ENCODE measurements at places on chromosomes 5 and 9.
A peak's percentile ranks its signal among the peaks of the same experiment; 100 is the strongest.

- no peak for DNase-seq
Observed at GRCh38 chr5:102271759-102272158, 24.3 kb downstream of the SLCO4C1 start.

GRCh38 chr9:76812591-76812990 is 48.4 kb downstream of the PCA3 start:
- no peak for DNase-seq

DNA sequence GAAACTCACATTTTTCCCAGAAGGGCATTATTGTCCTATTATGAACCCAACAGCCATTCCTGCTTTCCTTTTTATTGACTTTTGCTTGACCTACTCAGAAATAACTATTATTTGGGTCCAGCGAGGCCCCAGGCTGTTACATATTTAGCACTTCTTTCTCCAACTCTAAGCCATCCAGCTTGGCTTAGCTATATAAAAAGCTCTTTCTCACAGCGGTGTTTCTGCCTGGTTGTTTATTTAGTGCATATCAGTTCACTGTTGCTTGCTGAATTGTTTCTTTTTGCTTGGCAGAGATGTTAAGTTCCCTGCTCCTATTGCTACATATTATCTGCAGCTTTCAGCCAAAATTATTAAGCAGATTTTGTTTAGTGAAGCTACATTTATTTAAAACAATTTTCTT is 1156.8 kb upstream of the SEMA6A start:
- DNase-seq: no peak

DNA sequence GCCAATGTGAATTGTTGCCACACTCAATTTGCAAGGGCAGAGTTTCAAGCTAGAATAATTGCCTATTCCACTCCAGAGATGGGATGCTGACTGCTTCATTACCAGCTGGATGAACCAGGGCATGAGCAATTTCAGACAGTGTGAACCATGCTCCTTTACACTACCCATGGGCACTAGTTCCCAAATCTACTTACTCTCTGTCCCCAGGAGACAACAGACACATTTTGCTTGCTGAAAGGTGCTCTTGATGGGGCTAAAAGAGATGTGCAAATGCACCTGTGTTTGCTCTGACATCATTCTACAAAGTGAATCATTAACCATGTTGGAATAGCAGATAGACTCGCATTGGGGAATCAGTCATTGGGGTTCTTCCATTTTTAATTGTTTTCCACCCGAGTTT is 522.3 kb upstream of the NUDT12 start:
- DNase-seq: no peak

- DNase-seq: no peak
Observed at GRCh38 chr5:123297866-123298265, 125.3 kb downstream of the CEP120 start.

GRCh38 chr9:81724242-81724889 is 35.0 kb upstream of the TLE1 start:
- DNase-seq: no peak

DNA sequence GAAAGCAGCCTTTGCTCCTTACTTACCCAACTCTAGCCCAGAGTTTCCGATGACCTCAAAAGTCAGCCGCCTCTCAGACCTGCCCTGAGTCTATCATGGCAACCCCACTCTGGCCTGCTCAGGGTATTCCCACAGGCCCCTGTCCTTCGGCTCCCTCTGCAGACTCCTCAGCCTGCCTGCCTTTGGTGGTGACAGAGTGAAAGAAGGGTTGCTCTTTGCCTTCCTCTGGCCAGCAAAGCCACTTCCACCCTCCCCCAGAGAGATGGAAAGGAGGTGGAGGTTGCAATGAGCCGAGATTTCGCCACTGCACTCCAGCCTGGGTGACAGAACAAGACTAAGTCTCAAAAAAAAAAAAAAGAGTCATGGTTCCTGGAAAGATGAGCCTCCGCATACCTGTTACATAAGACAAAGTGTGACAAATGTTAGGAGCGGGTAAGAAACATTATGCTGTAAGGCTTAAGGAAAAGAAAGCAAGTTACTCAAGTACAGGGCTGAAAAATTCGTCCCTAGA is 2.3 kb upstream of the SMIM33 start:
- DNase-seq: peak; percentile 77

DNA sequence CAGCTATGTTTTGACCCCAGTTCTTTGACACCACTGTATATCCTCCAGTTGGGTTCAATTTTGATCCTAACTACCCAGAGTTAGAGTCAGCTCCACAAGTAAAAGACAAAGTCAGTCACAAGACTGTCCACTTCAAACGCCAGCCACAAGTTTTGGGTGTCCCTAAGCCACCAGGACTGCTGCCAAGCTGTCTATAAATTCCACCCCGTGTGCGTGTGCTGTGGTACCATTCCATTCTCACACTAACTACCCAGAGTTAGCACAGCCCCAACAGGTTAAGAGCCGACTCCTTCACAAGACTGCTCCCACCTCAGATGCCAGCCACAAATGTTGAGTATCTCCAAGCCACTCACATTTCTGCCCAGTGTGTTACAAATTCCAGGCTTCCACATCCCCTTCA is 56.7 kb downstream of the APC start:
- DNase-seq: no peak

DNA sequence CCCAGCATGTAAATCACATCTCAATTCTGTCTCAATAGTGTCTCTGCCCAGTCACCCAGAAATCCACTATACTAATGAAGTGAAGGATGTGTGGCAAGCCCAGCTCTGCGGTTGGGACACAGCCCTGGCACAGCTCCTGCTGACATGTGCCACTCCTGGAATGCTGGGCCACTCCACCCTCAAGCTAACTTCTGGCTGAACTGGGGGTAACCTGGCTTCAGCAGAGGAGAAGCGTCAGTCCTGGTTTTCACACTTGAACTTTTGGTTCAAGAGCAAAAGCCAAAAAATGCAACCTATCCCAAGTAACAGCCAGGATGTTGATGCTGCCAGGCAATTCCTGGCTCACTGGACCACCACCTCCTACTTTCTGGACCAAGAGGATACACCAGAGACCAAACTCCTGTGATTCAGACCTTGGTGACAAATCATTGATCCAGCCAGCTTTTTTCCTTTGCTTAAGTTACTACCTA is 86.4 kb downstream of the ARRDC3 start:
- no peak for DNase-seq

GRCh38 chr9:113472199-113472598 is 8.7 kb downstream of the RGS3 start:
- no peak for DNase-seq

GRCh38 chr5:120769312-120769872 is 305.3 kb downstream of the PRR16 start:
- DNase-seq: no peak

GRCh38 chr9:27524236-27524635 is at the start of gene IFNK:
IFNK (plus strand) TSS chr9:27524290; CDS start chr9:27524337, 47 bp downstream.
- DNase-seq: no peak

DNA sequence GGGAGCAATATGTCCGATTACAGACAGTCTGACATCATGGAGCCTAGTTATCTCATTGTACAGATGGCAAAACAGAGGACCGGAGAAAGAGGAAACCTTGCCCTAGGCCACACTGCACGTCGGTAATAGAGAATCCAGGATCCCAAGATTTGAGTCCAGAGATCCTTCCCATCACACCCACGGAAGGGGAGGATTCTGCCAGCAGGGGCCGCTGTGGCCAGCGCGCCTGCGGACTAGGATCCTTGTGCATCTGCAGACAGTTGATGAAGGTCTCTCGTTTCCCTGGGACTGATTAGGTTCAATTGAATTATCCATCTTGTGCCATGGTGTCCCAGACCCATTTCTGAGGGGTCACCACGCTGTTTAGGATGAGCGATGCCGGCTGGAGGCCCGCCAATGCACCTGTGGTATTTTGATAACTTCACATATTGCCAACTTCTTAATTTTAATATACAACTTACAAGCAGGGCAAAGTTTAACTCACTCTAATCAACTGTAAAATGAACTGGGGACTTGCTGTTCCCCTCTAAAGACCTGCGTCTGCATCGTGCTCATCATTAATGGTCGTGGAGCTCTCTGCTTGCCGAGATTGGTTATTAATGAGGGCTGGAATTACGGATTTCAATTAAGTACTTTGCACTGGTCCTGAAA is 592.7 kb upstream of the BRINP1 start:
- DNase-seq: peak; percentile 75

- DNase-seq: peak; percentile 62
Observed at GRCh38 chr5:60161340-60161934, 267.9 kb upstream of the PDE4D start.

DNA sequence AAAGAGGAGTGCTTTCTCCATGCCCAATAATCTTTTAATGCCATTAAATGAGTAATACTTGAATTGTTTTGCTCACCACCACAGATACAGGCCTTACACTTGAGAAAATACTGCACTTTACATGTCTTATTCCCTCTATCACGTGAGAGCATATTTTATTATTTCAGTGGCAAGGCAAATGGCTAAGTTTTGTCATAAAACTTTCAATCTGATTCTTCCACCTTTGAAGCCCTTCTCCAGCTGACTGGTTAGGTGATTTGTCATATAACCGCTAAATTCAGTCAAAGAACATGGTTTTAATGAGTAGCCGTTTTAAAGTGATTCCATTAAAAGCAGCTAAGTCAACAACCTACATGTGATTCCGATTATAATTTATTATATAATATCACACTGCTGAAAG is 43.8 kb downstream of the FAT2 start:
- DNase-seq: no peak

DNA sequence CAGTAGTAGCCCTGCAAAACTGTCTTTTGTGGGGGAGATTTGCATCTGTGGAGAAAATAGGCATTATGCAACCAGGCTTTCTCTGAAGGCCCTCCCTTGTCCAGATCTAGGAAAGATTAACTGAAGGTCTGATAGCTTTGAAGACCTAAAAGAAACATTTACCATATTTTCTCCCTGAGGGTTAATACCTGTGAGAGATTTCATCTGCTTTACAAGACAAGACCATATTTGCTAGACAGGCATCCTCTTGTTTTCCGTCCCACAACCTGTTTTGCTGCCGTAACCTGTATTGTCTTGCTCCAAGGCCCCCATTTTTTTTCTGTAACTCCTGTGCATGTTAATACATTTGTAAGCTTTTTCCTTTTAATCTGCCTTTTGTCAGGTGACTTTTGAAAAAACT is 1985.2 kb upstream of the CDH9 start:
- no peak for DNase-seq

DNA sequence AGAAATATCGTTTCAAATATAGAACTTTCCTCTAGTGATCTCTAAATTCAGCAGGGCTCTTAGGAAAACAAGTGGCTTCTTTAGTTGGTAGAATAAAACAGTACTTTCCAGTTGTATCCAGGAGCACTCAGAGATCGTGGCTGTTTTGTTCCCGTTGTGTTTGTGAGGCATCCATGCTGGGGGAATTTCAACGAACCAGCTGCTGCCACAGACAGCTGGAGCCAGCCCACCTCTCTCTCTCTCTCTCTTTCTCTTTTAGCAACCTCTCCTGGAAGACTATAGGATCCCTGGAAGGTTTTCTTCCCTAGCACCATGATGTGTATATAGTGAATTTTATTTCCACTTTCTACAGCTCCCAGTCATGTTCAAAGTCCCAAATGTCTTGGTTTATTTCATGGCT is 1116.0 kb upstream of the SEMA6A start:
- no peak for DNase-seq

DNA sequence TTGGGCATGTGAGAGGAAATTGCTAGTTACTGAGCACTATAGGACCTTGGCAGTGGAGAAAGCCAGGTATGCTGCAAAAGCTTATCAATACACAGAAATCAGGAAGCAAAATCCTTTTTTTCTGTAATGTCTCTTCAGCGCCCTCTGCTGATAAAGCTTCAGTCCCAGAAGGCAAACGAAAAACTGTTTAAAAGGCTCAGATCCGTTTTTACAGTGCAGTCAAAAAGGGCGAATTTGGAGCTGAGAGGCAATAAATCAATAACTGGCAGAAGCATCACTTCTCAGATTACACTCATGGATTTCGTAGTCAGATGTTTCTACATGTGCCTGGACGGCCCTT is 1.1 kb upstream of the MAN2A1 start:
- DNase-seq: no peak

DNA sequence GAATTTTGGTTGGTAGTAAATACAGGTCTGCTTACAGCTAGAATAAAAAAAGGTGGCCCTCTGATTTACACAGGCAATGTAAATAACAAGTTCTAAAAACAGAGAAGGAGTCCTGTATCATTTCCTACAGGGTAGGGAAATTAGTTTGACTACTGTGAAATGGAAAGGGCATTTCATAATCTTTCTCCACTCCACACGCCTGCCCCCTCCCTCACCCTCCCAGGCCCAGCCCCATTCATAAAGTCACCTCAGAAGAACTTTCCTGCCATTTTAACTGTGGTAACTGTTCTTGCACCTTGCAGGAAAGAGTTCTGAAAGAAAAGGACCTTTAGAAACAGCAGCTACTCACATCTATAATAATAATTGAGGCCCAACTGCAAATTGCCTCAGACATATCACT is 69.7 kb downstream of the MEF2C start:
- DNase-seq: no peak

- DNase-seq: no peak
Observed at GRCh38 chr9:126625329-126626126, 11.8 kb downstream of the LMX1B start.

DNA sequence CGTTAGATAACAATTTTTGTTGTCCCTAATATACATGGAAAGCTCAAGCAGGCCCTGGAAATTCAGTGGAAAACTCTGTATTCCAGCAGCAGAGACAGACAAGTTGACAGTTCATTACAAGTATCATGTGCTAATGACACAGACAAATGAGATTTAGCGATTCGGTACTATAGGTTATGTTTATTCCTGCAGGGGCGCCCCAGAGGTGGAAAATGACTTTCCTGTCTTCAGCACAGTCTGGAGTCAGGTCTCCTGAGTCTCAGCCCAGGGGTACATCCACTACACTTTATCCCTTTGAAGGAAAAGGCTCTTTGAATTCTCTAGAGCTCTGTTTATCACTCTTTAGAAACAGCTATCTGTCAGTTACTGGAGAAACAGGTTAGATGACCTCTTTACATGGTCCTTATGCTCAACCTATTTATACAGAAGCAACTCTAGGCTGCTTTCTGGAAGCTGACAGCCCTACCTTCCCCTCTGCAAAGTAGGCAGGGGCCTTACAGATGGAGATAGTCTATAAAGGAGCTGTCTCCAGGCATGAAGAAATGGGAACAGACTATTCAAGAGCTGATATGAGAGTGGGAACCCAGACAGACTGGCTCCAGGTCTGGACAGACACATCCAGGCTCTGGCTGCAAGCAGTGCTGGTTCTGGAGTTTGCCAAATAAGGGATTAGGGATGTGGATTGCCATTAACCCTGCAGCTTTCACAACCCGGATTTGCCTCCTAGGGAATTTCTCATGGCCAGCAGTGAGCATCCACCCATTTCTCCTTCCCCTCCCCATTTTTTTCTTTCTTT is 7.2 kb upstream of the SLC31A2 start:
- no peak for DNase-seq

DNA sequence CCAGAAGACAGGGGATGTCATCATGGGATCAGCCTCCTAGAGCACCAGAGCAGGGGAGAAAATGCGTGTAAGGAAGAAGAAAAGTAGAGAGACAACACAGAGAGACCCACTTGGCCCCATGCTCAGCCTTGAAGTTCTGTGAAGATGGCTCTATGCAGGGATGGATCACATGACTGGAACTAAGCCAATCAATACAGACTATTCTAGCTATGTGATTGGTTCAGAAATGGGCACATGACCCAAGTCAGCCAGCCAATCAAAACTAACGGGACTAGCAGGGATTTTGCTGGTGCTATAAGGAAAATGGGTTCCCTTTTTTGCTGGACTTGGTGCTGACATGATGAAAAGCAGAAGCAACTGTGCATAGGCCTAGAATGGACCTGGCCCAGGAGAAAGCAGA is 173.0 kb upstream of the TBC1D2 start:
- DNase-seq: peak; percentile 18
